Sciatic nerve (tissue), 2 donors: ENCODE measurements at places on chromosomes 7 and 10.

DNA sequence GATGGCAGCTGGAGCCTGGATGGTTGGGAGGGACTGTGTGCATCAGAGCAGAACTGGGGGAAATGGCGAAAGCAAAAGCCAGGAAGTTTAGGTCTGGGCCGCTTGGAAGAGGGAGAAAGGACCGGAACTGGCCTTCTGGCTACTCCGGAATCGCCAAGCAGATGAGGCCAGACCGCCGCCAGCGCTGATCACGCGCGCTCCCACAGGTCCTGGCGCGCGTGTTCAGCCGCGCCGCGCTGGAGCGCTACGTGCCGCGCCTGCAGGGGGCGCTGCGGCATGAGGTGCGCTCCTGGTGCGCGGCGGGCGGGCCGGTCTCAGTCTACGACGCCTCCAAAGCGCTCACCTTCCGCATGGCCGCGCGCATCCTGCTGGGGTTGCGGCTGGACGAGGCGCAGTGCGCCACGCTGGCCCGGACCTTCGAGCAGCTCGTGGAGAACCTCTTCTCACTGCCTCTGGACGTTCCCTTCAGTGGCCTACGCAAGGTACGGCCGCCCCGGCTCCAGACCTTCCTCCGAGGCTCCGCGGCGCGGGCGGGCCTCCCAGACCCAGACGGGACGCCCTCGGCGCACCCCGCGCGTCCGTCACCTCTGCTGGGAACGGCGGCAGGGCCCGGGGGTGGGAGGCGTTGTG is 2.0 kb downstream of the CYP26C1 start:
- no peak for DNase-seq

DNA sequence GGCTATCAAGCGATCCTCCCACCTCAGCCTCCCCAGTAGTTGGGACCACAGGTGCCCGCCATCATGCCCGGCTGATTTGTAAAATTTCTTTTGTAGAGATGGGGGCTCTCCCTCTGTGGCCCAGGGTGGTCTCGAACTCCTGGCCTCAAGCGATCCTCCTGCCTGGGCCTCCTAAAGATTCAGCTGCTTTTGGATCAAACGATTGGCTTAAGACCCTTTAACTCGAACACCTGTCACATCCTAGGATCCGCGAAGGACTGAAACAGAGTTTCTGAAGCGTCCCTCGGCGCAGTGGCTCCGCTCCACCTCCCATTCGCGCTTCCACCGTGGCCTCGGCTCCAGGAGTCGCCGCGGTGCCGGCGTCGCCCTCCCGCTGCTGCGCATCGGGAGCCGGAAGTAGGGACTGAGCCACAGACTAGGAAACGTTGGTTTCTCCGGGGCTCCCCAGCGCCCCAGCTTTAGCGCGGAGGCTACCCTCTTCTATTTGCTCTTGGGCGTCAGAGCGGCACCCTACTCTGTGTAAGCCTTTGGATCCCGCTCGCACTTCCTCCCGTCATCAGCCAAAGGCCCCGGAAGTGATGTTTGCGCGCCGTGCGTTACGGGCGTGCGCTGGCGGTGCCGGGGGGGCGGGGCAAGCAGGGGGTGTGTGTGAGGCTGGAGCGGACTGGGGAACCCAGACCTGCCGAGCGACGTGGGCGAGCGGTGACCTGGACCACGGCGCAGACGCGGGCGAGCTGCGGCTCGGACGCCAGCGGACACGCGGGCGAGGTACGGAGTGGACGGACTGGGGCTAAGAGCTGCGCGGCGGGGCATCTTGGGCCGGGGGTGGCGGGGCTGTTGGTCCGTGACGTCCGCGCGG is 53.0 kb downstream of the KCTD7 start:
- peak; percentile 98 for DNase-seq

DNA sequence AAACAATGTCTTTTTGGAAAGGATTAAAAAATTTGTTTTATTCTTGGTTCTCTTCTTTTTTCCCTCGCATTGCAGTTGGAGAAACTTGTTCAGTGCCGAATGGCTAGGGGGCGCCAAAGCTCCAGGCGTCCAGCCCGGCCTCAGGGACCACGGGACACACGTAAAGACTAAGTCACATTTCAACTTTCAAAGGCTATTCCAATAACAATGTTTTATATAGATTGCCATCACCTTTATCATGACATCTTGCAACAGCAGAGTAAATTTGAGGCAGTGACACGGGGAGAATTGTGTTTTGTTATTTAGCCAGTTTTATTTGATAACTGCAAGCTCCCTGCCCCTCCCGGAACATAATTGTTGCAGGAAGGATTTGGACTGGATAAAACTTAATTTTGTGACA is 2.2 kb upstream of the IGFBP3 start:
- DNase-seq = peak; percentile 85

DNA sequence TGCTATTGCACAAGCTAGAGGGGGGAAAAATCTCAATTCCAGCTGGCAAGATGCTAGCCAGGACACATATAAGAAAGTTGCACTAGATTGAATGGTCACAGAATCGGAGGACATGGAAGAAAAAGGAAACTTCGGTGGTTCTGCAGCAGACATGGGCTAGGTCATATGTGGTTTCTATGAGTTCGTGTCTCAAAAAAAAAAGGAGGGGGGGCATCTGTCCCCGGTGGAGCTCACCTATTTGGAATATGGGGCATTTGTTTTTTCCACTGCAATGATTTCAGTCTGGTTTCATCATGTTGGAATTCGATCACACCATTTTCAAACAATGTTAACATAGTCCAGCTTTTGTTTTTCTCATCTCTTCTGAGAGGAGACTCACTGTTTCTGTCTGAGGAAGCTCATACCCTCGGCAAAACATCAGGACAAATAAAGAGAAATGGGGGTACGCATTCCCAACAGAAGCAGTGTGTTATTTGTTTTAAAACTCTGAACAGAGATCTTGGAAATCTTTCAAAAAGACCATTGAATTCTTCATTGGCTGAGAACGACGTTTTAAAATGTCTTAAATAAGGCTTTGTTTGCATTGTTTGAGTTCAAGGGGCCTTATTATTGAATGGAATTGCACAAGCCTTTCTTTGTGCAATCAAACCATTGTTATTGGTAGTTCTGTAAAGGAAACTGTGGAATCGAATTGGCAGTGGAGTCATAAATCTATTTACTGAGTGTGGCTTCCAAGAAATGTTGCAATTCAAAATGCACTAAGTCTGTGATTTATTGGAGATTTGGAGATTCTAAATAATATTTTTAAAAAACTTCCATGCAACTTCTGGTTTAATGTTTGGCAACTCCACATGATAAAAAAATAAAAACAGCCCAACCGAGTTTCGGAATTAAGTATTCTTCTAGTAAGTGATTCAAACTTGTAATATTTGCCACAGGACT is 173.2 kb downstream of the RTKN2 start:
- no peak for DNase-seq

- DNase-seq = no peak
These were observed 15.9 kb downstream of the TMEM176B start for GRCh38 chr7:150784120-150784736.

DNA sequence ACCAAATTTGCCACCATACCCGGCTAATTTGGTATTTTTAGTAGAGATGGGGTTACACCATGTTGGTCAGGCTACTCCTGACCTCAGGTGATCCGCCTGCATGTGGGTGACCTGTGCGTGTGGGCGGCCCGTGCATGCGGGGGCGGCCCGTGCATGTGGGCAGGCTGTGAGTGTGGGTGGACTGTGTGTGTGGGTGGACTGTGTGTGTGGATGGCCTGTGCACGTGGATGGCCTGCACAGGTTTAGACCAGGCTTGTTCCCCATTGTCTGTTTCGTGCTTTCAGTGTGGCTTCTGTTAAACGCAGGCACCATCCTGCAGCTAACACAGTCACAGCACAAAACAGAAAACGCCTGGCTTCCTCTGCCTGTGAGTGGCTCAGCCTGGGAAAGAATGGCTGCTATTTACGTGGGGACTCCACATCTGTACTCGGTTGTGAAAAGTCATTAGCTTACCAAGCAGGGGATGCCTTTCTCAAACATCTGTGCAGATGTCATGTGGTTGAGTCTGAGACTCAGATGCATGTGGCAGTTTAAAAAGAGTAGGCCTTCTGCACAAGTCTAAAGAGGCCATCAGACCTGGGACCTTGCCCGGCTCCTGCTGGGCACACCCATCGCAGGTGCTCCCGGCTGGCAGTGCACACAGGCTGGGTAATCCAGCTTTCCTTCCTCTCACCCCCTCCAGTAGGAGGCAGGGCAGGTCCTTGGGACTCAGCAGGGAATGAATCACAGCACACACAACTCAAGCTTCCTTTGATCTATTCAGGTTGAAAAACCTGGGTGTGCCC is 91.6 kb downstream of the COBL start:
- no peak for DNase-seq

DNA sequence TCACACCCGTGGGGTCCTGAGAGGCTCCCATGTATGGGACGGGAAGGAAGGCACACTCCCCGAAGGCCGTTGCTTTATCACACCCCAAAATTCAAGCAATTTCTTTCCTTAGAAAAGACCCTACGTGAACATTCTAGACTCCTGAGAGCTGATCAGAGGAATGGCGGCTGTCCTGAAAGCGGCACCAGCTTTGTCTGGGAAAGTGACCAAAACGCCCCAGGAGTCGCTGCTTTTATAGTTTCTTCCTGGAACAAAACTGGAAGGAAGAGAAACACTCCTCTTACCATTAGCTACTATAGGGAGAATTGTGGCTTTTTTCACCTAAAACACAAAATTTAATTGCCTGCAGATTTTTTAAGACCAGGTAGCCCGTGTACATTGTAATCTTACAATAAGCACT is 261.8 kb upstream of the RNF32 start:
- no peak for DNase-seq

- DNase-seq = no peak
These were observed 41.4 kb downstream of the NEURL1 start for GRCh38 chr10:103534621-103535498.

- no peak for DNase-seq
These were observed 721.7 kb upstream of the GALNT17 start for GRCh38 chr7:70410134-70410750.

DNA sequence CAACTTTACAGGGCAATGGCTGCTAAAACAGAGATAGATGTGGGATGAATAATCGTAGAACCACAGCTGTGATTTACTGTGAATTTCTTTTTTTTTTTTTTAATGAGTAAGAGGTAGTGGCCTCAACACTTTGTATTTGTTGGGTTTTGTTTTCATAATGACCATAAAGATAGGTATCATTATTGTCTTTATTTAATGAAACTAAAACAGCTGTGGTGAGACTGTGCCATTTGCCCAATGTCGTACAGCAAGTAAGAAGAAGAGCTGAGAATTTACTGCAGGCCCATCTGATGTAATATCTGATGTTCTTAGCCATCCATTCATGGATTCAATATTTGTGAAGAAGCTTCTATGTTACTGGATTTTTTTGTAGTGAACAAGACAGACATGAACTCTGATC is 271.2 kb downstream of the IPMK start:
- no peak for DNase-seq

DNA sequence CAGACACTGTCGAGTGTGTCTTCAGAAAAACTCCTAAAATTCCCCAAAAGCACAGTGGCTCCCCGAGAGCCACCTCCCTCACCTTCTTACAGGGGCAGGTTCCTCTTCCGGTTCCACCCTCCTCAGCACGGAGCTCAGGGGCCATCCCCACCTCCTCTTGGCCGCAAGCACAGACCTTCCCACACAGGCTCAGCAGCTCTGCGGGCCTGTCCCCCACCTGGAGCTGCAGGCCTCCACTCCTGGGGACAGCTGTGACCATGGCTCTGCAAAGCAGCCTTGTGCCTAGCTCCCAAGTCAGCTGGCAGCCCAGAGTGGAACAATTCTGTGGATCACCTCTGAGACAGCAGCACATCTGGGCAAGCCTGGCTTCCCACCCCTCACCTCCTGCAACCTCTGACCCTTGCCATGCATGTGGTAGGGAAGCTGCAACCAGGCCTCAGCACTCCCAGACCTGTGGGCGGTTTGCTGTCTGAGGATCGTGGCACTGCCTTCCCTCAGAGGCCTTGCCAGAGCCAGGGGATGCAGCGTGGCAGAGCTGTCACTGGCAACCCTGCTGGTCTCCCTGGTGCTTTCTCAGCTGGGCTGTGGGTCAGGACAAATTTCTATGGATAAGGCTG is 79.7 kb downstream of the ALOX5 start:
- DNase-seq = no peak

GRCh38 chr7:34108165-34108564 is 202.8 kb downstream of the BMPER start:
- no peak for DNase-seq

DNA sequence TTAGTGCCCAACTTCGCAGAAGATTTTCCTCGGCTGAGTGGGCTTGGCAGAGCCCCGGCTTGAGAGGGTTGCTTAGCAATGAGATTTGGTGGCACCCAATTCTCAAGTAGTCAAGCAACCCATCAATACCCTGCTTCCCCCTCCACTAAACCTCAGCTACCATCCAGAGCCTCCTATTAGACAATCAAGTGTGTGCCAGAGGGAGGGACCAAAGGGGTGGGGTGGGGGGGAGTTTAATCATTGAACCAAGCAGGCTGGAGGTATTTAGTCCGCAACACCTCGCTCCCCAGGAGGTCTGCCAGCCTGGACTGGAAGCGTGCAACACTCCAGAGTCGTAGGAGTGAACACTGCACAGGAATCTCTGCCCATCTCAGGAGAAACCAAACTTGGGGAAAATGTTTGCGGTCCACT is at the start of gene HKDC1:
TSS of gene HKDC1 (plus strand) at position 292 of the 411 bp plus-strand sequence. CDS start at position 396, 104 bp downstream.
- DNase-seq = no peak

GRCh38 chr7:157925383-157925875 is 588.6 kb downstream of the DNAJB6 start:
- no peak for DNase-seq

GRCh38 chr7:111657018-111657417 is 94.7 kb upstream of the IMMP2L start:
- no peak for DNase-seq

- DNase-seq = no peak
These were observed 108.9 kb upstream of the MKLN1 start for GRCh38 chr7:131218727-131219128.

DNA sequence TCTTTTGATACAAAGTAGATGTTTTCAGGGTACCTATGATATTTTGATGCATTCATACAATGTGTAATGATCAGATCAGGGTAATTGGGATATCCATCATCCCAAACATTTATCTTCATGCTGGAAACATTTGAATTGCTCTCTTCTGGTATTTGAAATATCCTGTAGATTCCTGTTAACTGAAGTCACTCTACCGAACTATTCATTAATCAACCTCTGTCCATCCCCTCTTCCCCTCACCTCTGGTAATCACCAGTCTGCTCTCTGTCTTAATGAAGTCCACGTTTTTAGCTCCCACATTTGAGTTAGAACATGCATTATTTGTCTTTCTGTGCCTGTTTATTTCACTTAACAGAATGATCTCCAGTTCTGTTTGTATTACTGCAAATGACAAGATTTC is 11.3 kb downstream of the MTG1 start:
- no peak for DNase-seq

DNA sequence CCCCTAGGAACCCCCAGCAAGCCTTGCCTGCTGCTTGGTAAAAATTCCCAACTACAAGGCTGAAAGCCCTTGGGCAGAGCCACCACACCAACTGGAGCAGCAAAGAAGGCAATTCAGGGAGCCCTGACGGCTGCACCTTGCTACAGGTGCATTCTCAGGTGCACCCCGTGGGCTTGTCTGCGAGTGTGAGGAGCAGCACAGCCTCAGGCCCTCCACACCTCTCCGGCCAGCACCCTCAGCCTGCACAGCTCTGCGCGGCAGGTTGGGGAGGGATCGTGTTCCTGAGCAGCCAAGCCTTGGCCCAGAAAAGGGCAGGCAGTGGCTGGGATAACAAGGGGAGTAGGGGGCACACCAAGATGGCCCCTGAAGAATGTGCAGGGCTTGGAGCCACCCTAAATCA is 104.1 kb downstream of the FAM53B start:
- no peak for DNase-seq
